ENCODE measurements at places on chromosomes 7 and 10.

DNA sequence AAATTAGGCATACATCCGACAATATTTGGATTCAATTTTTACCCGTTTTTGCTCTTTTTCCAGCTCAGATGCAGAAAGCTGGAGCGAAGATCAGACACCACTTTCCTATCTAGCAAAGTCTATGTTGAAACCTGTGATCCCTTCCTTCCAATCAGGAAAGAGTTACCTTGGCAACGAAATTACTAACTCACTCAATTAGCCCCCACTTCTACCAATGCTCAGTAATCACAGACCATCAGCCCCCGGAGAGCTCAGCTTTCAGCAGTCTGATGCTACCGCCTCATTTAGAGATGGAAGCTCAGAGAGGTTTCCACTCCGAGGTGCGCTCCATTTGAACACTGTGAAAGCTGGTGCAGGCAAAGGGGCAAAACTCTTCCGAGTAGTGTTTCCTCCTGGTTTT, 6.7 kb downstream of the FRAT1 start:
- DNase-seq, result no peak

DNA sequence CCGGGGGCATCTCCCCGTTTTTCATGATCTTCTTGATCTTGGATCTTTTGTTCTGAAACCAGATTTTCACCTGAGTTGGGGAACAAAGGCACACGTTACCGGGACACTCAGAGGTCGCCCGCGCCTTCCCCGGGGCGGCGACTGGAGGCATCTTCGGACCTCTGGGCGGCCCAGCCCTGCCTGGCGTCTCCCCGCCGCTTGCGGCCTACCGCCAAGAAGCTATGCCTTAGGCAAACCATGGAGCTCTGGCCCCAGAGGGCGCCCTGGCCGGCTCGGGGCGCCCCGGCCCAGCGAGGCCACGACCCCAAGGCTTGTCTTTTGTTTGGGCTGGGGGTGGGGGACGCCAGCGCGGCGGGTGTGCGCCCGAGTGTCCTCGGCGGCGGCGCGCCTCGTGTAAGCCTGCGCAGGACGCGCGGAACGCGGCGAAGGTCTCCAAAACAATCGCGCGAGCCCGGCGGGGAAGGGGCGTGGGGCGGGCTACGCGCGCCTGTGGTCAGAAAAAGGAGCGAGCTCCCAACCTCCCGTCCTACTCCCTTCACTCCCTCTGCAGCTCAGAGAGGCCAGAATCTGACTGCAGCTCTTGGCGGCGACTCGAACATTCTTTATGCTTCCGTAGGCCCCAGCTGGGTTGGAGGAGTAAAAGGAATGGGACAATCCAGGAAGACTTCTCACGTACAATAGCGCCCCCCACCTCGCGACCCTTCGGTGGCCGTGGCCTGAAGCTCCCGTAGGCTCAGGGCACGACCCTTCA, 3.5 kb downstream of the DLX5 start:
- DNase-seq, result peak; percentile 35

- DNase-seq, result no peak
Observed at GRCh38 chr10:122290334-122290733, 19.2 kb downstream of the BTBD16 start.

GRCh38 chr10:16987206-16987621, 142.4 kb downstream of the CUBN start:
- no peak for DNase-seq

GRCh38 chr7:74271742-74272141, 17.5 kb upstream of the CLIP2 start:
- DNase-seq, result no peak

- no peak for DNase-seq
Observed at GRCh38 chr7:11570922-11571550, 261.0 kb downstream of the THSD7A start.

- DNase-seq, result peak; percentile 75
Observed at GRCh38 chr7:77331938-77332695, 84.0 kb downstream of the GSAP start.

- no peak for DNase-seq
Observed at GRCh38 chr7:144668503-144668902, 167.3 kb downstream of the TPK1 start.

- no peak for DNase-seq
Observed at GRCh38 chr7:132437730-132438129, 138.5 kb downstream of the PLXNA4 start.

- DNase-seq, result no peak
Observed at GRCh38 chr10:14052931-14053330, 277.8 kb downstream of the FRMD4A start.

- DNase-seq, result no peak
Observed at GRCh38 chr10:88281592-88282347, 301.3 kb downstream of the RNLS start.

- no peak for DNase-seq
Observed at GRCh38 chr7:148107443-148108127, 483.0 kb upstream of the C7orf33 start.

GRCh38 chr7:2734084-2734686, 46.2 kb downstream of the AMZ1 start:
- DNase-seq, result no peak

GRCh38 chr10:122632031-122632430, 67.6 kb downstream of the C10orf120 start:
- no peak for DNase-seq

GRCh38 chr7:133319842-133320241, 67.0 kb downstream of the EXOC4 start:
- no peak for DNase-seq

DNA sequence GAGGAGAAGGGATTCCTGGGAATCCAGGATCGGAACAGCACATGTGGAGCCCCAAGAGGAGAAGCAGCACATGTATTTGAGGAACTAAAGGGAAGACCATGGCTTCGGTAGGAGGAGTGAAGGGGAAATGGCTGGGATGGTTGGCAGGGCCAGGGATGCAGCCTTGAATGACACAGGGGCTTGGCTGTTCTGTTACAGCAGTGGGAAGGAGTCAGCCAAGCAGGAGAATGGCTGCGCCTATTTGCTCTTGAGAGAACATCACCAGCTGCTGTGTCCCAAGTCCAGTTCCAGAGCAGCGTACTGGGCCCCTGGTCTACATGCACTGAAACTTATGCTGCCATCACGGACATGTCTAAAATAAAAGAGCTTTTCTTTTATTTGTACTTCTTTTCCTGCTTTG, 130.0 kb downstream of the PLPP4 start:
- no peak for DNase-seq

GRCh38 chr10:101716891-101717659, 22.1 kb upstream of the FBXW4 start:
- no peak for DNase-seq

GRCh38 chr10:46019177-46019528, 11.3 kb downstream of the NCOA4 start:
- DNase-seq, result no peak

DNA sequence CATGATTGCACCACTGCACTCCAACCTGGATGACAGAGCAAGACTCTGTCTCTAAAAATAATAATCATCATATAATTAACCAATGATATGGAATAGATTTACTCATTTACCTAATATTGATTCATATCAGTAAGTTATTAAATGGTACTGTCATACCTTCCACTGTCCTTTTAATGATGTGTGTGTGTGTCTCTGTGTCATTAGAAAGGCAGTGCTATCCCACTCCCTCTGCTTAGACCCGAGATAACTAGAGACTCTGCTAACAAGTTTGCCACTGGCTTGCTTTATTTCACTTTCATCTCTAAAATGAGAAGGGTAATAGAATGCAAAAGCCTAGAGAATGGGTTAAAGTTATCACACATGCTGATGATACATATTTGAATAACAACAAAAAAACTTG, 21.1 kb downstream of the MCM10 start:
- DNase-seq, result no peak

DNA sequence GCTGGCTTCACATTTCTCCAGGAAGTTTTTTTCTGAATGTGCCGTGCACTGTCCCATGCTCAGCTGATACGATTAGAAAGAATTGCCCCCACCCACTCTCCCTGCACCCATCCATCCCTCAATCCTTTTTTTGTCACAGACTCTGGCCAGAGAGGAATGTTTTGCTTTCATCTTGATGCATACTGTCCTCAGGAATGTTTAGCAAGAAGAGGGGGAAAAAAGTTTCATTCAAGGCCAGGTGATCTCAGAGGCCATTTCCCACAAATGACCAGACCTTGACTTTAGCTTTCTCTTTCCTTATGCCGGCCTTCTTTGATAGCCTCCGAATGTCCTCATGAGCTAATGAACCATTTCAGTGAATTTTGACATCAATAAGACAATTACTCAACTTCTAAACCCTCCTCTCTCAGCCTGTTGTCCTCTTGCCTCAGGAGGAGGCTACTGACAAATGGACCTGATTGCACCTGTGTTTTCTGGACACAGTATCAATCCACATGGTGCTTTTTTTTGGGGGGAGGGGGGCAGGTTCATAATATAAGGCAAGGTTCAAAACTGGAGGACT, 105.0 kb upstream of the KLF6 start:
- no peak for DNase-seq

GRCh38 chr10:15897287-15897686, 37.0 kb upstream of the MINDY3 start:
- DNase-seq, result no peak

- DNase-seq, result no peak
Observed at GRCh38 chr10:2208106-2208505, 470.8 kb upstream of the ADARB2 start.

DNA sequence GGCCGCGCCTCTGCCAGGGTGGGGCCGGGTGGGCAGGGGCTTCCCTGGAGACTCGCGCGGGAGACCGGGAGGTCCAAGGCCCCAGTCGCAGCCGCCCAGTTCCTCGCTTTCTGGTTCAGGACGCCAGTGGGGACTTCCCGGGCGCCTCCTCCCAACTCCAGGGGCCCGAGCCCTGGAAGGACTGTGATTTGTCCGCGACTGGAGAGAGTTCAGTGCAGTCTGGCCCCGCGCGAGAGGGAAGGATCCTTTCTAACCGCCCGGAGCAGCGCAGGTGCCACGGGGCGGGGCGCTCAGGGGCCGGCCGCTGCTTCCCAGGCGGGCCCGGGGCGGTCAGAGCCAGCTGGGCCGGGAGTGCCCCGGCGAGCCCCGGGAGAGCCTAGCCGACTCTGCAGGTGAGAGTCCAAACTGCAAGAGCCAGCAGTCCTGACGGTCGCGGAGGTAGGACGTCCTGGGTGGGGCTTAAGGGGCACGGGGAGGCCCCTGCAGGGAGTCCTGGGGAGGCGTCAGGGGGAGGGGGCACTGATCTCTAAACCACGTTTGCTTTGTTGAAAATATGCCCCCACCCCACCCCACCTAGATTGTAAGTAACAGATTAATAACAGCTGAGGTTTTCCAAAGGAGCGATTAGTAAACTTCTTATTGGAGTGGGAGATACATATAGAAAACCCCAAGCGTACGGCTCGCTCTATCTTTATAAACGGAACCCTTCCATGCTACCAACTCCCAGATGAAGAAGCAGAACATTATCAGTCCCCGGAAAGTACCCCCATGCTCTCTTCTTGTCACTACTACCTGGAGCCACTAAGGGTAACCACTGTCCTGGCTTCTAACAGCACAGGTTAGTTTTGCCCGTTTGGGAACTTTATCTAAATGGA, 8.2 kb downstream of the NKX2-3 start:
- no peak for DNase-seq

DNA sequence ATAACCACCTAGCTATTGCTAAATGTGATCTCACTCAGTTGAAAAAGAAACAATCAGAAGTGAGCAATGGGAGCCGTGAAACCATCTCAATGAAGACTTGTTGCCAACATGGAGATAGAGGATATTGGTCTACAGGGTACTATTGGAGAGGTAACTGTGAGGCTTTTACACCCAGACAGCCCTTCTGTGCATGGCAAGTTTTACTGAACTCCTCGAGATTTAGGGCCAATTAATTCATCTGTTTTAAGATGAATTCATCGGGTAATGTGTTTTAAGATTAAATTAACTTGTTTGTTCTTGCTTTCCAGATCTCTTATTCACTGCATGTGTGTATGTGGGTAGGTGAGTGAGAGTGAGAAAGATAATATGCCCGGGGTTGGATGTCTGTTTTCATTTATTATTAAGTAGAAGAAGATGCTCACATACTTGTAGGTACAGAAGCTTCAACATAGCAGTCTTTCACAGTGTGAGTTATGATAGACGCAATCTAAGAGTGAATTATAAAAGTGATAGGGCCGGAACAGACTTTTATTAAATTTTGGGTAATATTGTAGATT, 323.8 kb downstream of the EXOC4 start:
- no peak for DNase-seq

DNA sequence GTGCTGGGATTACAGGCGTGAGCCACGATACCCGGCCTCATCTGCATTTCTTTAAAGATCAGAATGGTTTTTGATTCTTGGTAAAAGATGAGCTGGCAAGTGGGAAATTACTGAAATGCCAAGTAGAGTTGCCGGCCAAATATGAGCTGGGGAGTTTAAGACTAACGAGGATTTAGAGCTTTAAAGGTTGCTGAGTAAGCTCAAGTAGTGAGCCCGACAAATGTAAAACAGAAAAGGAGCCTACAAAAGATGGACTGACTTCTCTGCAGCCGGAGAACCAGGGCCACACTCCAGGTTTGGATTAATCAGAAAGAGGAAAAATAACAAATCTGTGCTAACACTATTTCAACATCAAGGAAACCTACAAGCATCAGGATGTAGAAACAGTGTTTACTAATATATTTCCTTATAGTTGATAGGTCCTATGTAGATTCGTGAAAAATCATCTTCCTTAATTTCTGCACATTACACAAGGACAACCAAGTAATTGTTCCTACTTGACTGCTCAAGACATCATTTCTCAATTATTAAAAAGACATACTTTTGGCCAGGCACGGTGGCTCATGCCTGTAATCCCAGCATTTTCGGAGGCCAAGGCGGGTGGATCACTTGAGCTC, 49.6 kb downstream of the MPP7 start:
- DNase-seq, result no peak

DNA sequence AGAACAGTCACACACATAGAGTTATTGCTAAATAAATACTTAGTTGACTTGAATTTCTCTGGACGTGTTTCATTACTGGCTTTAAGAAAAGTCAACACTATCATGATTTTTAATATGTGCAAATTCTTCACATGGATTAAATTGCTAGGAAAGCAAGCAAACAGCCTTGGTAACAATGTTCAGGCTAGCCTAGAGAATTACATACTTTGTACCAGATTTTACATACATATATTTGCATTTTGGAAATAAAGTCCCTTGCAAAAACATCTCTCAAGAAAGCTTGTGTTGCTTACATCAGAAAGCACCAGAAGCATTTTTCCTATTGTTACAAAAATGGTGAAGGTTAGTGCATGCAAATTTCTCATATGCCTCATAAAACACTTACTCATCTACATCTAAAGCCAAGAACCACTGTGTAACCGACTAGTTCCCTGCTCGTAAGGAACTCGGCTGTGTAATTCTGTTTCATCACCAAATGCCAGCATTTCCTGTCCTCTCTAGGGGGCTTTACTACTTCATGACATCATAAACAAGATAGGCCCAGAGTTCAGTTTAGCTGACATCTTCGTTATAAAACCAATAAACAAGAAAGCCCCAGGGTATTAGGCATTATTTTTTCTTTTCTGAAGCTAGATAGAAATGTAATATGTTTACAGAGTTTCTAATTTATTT, 87.8 kb downstream of the CFAP58 start:
- no peak for DNase-seq
